ENCODE measurements at places on chromosomes 7 and 10.
A peak's percentile ranks its signal among the peaks of the same experiment; 100 is the strongest.

DNA sequence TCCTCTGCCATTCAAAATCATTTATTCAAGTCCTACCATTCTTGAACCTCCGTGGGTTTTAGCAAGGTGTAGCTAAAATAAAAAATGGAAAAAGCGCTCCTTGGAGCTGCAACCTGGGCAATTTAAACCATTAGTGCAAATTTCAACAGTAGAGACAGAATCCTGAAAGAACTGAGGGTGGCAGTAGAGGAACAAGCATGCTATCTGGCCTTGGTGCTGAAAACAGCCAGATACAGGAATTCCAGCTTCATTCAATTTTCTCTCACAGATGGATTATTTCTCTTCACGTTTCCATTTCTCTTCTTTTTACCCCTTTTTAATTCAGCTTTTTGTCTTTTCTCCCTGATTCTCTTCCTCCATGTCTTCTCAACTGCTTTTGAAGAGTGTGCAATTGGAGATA is 77.7 kb downstream of the OTUD1 start:
- DNase-seq = peak; percentile 41

DNA sequence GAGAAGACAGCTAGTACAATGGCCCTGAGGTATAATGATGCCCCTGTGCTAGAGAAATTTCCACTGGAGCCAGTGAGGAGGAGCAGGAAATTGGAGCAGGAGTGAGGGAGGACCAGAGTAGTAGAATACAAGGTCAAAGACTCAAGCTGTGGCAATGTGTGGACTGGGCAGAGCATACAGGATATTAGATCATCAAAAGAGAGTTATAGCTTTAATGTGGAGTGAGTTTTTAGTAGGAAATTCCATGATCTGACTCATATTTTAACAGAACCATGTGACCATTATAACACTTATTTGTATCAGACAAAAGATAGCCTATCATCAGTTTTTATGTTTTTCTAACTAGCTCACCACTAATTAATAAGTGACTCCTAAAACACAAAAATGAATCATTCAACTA is 154.1 kb downstream of the DGKB start:
- peak; percentile 59 for DNase-seq

DNA sequence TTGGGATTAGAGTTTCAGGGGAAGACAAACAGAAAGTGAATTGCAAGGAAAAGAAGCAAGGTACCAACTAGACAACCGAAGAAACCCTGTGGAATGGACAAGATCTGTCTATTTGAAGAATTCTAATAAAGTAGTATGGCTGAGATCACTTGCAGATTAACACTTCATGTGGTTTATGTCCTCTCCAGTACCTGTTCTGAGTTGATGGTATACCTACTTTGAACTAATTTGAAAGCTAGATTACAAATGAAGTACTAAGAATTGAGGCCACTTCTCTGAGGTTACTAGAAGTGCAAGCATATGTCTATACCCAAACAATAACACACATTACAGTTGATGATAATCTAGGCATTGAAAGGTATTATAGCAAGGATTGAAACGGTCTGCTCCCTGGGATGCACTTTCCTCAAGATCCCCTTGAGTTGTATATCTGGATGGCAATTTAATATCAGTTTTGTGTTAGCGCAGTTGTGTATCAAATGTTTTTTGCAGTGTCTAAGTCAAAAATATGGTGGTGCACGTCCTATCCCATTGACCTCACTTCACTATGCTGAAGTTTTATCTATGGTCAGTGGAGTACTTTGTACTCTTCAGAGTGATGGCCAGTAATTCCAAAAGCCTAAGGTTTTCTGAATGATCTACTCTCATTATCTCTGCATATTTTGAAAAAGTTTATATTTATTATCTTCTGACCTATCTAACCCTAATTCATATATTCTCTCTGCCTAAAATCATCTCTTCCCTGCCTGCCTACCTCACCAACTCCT is 25.9 kb downstream of the ZNF277 start:
- DNase-seq = no peak

DNA sequence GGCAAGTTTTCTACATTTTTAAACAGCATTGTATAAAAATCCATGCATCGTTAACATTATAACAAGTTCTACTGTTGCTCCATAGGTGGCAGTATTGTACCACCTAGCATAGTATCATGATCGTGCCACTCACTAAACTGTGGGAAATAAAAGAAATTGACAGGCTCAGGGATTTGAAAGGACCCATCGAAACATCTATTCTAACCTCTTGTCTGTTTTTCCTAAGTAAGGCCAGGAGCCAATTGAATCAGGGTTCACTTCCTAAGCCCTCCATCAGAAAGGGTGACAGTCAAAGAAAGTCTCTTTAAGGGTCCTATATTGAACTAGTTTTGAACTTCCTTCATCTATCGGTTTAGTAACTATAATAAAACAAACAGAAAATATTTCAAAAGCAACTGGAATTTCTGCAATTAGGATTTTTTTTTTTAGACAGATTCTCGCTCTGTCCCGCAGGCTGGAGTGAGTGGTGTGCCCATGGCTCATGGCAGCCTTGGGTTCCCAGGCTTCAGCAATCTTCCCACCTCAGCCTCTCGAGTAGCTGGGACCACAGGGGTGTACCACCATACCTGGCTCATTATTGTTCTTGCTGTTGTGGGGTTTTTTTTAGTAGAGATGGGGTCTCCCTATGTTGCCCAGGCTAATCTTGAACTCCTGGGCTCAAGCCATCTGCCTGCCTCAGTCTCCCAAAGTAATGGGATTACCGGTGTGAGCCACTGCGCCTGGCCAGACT is 9.4 kb downstream of the HACD1 start:
- peak; percentile 68 for DNase-seq

DNA sequence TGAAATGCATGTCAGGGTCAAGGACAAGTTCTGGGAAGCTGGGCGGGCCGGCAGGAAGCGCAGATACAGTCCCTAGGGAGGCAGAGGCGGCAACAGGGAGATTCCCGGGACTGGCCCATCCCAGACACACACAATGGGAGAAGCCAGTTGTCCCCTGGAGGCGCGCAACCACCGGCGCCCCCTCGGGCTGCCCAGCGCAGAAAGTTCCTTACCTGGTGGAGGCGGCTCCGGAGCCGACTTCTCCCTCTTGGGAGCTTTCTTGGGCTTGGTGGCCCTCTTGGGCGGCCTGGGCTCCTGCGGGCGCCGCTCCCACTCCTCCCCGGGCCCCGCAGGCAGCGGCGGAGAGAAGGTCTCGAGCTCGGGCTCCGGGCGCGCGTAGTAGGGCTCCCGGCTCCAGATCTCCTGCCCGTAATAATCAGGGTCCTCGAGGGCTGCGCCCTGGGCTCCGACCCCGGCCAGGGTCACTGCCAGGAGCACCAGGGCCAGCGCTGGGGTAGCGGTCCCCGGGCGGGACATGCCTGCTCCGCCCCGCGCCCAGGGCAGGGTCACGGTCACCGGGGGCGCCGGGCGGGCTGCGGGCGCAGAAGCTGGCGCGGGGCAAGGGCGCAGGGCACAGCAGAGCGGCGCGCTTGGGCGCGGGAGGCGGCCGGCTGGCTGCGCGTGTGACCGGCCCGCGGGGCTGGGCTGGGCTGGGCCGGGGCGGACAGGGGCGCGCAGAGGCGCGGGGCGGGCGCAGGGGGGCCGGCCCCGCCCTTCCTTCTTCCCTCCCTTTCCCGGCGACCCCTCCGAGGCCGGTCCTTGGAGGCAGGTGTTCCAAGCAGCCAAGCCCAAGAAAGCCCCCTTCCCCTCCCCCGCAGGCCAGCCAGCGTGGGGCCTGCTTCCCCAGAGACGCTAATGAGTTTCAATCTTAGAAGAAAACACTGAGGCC is at the start of gene CPXM2:
Gene CPXM2 (minus strand): TSS at position 664 of the 928 bp plus-strand sequence. CDS start 148 bp downstream, at position 516.
- no peak for DNase-seq

DNA sequence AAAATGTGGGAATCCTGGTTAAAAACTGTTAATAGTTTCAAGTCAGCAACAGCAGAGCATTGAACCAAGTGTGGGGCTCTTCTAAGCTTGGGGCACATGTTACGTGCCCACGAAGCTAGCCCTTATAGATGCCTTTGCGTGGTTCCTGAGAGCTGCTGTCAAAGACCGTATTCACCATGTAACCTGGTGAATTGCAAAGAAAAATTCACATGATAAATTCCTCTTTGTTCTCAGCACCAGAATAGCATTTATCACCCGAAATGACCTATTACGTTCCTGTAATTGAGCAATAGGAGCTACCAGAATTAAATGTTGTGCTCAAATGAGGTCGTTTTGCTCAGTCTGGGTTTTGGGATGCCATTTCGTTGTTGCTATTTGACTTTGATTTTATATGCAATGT is 202.6 kb upstream of the PRPS1L1 start:
- no peak for DNase-seq

GRCh38 chr10:49265885-49266284 is 33.1 kb upstream of the C10orf71 start:
- no peak for DNase-seq

DNA sequence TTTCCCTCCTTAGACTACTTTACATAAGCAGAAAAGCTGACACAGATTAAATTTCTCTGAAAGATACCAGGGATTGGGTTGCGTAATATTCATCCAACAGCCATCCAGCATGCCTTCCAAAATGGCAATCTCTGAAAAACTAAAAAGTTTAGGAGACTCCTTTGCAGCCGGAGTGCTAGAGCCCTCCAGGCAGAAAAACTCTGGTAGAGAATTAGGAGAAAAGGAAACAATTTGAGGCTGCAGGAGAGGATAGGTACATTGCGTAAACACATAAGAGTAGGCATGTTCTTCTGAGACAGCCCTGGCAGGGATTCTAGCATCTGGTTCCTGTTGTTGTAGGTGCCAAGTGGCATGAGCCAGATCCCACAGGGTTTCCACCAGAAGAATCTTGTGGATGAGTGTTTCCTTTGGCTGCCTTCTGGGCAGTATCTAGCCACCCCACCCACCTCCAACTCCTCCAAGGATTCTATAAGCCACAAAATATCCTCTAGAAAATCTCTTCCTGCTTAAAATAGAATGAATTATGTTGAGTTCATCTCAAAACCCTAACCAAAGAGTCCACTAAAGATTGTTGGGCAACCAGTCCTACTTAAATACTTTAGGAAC is 402.4 kb downstream of the HGF start:
- peak; percentile 40 for DNase-seq

DNA sequence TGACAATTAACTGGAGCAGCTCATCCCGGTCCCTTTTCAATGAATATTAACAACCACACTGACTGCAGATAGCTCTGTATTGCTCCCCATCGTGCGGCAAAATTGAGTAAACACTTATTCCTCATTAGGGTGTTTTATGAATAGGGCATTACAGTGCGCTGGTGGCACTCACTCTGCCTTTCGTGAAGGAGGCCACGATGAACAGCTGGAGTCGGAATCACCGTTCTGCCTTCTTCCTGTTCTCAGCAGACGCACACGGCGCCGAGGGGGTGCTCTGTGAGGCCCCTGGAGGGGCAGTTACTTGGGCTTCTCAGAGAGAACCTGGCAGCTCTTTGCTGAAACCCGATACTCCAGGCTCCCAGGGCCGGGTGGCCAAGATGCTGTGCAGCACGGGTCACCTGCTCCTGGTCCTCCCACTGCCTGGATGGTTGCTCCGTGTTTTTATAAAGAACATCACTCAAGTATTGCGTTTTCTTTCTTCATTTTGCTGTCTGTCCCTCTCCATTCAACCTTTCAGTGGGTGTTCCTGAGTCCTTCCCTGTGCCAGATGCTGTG is 241.9 kb downstream of the GLRX3 start:
- no peak for DNase-seq

GRCh38 chr10:86288695-86289576 is 77.7 kb downstream of the GRID1 start:
- no peak for DNase-seq

DNA sequence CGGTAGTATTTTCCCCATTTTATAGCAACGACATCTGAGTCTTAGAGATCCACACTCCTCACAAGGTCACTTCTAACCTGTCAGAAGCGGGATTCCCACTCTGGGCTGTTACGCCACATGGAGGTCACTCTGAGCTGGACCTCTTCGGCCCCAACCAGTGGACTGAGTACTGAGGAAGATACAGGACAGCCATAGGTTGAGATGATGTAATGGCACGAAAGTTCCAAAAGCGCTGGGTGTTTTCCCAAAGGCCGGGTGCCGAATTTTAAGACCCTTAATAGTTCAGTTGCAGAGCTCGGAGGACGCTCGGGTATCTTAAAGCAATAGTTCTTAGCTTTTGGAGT is 699 bp downstream of the GHITM start:
- peak; percentile 12 for DNase-seq
